Stomach (tissue), 19 donors: ENCODE measurements at places on chromosomes 1 and 21. TPM values are rescaled to one million over a fixed set of nuclear protein-coding genes. Genes with fewer than 3 reads are reported as not detected.

- DNase-seq = no peak
Observed at GRCh38 chr1:204062106-204062505, 10.8 kb upstream of the SOX13 start.

- no peak for DNase-seq
Observed at GRCh38 chr1:223033658-223034057, 109.4 kb downstream of the TLR5 start.

DNA sequence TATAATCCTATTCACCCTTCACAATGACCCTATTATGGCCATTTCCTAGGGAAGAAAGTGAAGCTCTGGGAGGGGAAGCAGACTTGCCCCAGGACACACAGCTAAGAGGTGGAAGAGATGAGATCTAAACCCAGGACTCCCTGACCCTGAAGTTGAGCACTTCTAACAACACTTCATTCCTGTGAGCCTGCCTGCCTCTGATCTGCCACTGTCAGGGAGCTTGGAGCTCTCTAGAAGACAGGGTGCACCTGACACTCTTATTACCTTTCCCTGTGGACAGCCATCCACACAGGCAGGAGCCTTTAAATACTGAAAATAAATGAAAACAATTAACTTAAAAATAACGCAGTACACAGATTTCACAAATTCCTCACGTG, 599 bp downstream of the MKNK1 start:
- no peak for DNase-seq

DNA sequence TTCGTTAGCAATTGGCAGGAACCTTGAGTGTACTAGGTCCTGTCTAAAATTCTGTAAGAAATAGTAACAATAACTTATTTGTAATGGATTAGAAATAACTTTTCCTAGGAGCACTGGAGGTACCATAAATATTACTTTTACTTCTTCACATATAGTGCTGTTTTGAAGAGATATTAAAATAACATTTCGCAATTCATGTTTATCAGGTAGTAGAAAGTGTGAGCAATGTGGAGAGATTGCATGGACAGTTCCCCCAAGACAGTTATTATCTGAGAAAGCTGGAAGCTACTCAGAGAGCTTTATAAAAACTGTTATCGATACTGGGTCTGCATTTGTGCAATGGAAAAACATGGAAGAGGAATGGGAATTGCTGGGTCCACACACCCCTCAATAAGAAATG, 128.5 kb upstream of the KIF26B start:
- no peak for DNase-seq

- no peak for DNase-seq
Observed at GRCh38 chr1:225629483-225629882, 23.4 kb downstream of the ENAH start.

DNA sequence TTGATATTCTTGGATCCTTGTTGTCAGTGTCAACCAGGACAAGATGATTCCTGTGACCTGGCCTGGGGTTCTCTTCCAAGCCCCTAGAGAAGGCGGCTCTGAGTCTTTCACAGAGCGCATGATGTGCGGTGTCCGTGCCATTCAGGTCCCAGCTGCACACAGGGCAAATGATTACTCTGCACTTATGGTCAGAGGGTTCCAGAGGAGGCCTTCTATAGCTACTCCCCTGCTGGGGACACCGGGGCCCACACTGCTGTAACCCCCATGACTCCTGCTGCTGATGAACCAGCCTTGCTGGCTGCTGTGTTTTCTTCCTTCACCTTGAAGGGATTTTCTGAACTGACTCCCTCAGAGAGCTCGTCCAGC, 1.5 kb downstream of the PTGFRN start:
- no peak for DNase-seq

DNA sequence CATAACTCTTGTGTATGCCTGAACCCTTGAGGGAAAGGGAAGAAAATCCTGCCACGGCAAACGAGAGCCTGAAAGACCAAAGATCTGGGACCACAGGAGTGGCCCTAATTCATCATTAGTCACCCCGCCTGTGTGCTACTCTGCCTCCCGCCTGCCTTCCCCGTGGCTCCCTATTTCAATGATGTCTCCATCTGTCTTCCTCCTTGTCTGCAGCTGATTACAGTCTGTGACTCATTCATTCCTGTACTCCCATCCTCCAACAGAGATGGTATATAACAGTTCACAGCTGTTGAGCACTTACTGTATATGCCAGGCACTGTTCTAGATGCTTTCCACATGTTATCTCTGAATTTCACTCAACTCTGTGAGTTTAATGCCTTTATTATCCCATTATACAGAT, 96.6 kb downstream of the SEC16B start:
- no peak for DNase-seq

DNA sequence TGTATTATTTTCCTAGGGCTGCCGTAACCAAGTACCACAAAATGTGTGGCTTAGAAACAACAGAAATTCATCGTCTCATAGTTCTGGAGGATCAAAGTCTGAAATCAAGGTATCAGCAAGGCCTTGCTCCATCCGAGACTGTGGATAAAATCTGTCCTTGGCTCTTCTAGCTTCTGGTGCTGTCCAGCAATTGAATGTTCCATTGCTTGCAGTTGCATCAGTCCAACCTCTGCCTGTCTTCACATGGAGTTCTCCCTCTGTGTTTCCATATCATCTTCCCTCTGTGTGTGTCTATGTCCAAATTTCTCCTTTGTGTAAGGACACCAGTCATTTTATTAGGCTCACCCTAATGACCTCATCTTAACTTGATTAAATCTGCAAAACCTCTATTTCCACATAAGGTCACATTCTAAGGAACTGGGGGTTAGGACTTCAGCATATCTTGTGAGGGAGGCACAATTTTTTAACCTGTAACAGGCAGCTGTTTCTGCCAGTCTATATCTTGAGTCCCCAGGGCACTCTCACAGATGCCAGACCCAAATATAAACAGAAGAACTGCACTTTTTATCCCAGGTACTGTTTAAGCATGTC, 84.2 kb downstream of the ERG start:
- no peak for DNase-seq

DNA sequence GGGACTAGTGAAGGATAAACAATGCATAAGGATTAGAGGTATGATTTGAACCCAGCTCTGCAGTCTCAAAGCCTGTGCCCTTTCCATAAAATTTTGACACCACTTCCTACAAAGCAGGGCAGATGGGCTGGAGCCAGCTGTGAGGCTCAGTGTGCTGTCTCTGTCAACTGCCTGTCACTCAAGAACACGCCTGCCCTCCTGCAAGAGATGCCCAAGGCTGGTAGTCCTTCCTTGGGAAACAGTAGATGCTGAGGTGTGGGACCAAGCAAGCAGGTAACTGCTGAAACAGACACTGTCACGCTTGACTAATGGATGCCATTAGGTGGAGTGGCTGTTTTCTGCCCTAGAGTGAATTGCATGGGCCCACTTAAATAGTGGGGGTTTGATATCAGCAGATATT, 402.0 kb downstream of the PTPRU start:
- DNase-seq = no peak

DNA sequence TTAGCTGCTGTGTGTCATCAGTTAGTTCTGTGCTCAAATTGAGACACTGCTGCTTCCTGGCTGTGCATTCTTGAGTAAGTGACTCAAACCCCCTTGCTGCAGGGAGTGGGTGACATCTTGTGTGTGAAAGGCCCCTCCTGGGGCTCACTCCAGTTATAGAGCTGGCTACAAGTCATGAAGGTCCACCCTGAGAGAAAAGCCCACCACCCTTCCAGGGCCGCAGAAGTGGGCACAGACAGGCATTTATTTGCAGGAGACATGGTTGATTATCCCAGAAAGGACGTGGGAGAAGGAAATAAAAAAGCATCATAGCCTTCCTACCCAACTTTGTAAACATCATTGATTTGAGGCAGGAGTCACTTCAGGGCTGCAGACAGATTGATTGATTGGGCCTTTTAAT, 550.6 kb downstream of the MATN1 start:
- DNase-seq = no peak

DNA sequence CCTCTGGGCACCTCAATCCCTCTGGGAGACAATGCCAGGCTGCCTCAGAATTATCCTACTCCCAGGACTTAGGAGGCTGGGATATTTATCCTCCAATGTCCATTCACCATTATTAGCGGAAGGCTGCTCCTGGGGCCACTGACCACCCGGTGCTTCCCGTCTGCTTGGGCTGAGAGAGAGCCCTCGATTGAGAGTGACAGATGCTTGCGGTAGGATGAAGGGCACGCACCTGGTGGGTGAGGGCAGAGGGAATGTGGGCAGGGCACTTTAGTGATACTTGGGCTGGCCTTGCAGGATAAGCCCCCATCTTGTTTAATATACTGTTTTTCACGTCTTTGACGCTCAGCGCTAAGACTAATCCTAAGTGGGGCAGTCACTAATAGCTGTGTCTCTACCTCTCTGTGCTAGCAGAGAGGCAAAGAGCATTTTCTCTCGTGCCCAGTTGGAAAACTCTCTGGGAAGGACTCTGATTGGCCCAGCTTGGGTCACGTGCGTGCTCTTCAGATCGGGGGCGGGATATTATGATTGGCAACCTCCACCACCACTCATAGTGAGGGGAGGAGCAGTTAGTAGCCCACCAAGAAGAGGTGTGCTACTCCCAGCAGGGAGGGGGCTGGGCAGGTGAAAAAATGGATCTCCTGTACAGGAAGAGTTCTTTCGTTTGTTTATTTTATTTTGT, 10.6 kb upstream of the PARS2 start:
- DNase-seq = peak; percentile 28

GRCh38 chr1:39639305-39640130, at the start of gene HEYL:
Gene HEYL (minus strand): TSS chr1:39639643. CDS start chr1:39639625, 18 bp downstream.
- DNase-seq = peak; percentile 69

GRCh38 chr1:53110370-53111072, 31.9 kb downstream of the SLC1A7 start:
- DNase-seq = peak; percentile 48

GRCh38 chr1:156947127-156947526, 26.7 kb downstream of the LRRC71 start:
- DNase-seq = no peak

- DNase-seq = peak; percentile 60
Observed at GRCh38 chr1:56469640-56470371, 109.6 kb downstream of the PLPP3 start.

DNA sequence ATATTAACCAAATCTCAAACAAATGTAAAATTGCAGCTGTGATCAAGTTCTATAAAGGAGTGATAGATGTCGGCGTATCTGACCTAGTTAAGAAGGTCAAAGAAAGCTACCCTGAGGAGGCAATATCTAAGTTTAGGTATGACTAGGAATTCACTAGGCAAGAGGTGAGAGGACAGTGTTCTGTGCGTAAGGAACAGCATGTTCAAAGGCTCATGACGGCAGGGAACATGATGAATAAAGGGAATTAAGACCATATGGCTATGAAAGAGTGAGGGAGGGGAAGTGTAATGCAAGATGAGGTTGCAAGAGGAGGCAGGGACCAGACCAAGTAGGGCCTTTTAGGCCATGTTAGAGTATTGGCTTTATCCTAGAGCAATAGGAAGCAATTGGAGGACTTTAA, 8.6 kb downstream of the LIX1L start:
- DNase-seq = no peak

GRCh38 chr1:214102907-214103306, 115.1 kb downstream of the PROX1 start:
- no peak for DNase-seq

Gene SPRR2D
- not detected for total RNA-seq

Gene BMP8A
- not detected for total RNA-seq

Gene NPR1
- total RNA-seq = 6.5 TPM

Gene TNFRSF8
- 0.58 TPM for total RNA-seq

Gene TMPRSS15
- total RNA-seq = not detected

Gene SERINC2
- total RNA-seq = 92.0 TPM

Gene CCT3
- 146 TPM for total RNA-seq

Gene RNF186
- total RNA-seq = not detected
